Activated T-cell treated with anti-CD3 and anti-CD28 coated beads, Interleukin-2, amount 50 U/mL, for 48 hours (primary cell): ENCODE measurements at places on chromosomes 2 and 18.

- no peak for DNase-seq
These were observed 83.0 kb downstream of the NPAS2 start for GRCh38 chr2:100902817-100903405.

- DNase-seq, result no peak
These were observed 573.7 kb downstream of the THSD7B start for GRCh38 chr2:137339051-137339450.

GRCh38 chr18:55221622-55222021 lies 262.4 kb upstream of the CCDC68 start:
- DNase-seq, result no peak

- DNase-seq, result no peak
These were observed 1310.8 kb upstream of the CHAC2 start for GRCh38 chr2:52456561-52457377.

- DNase-seq, result no peak
These were observed 15.1 kb downstream of the PLCD4 start for GRCh38 chr2:218622606-218623365.
